ENCODE measurements at places on chromosomes 7 and 10. TPM values are rescaled to one million over a fixed set of nuclear protein-coding genes. Genes with fewer than 3 reads are reported as not detected.

GRCh38 chr7:106356-106755 is 86.0 kb upstream of the FAM20C start:
- no peak for DNase-seq

GRCh38 chr7:34928052-34928451 is 109.2 kb downstream of the DPY19L1 start:
- no peak for DNase-seq

HOXA13 gene
- total RNA-seq: not detected

ABCB4 gene
- total RNA-seq: not detected

GRCh38 chr10:70890917-70891431 is 2.6 kb upstream of the PCBD1 start:
- DNase-seq: no peak

DNA sequence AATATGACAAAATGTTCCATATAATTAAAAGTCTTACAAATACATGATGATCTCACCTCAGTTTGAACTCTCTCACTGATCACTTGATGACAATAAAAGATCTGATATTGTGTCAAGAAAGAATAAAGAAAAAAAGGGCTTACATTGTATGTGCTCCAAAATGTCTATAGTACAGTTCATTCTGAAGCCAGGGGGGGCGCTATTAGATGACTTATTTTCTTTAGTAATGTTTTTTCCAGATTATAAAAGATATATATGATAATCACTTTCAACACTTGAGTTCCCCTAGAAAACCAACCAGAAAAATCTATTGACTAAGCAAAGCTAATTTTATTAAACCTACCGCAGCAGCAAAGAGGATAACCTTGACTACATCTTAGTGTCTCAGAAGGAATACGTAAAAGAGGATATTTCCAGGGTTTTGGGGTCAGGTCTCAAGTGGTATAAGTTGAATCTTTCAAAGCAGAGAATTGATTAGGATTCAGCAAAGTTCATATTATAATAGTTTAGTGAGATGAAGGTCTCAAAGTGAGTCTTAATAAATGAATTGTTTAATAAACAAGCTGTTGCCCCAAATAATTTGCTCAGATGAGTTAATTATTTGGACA is 55.8 kb downstream of the PTN start:
- DNase-seq: no peak

LRRN3 gene
- 6.0 TPM for total RNA-seq

- DNase-seq: no peak
Measured at GRCh38 chr7:87806150-87806549, 70.0 kb downstream of the SLC25A40 start.

Measured in CD4-positive, alpha-beta T cell (primary cell).